ENCODE measurements at places on chromosomes 4 and X.
A peak's percentile ranks its signal among the peaks of the same experiment; 100 is the strongest.

DNA sequence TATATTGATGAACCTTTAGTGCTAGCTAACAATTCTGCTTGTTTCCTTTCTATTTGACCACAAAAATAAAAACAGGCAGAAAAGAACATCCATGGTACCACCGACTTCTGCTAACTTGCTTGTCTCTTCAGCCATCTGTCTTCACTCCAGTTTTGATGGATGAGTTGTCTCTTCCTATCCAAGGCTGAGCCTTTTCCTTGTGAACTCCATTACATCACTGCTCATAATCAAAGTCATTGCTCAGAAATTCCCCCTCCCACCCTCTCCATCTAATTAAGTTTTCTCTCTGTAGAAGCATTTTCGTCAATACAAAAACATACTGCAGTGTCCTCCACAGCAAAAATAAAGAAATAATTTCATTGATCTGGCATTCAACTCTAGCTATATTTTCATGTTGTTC, 184.4 kb downstream of the SPCS3 start:
- DNase-seq = no peak

DNA sequence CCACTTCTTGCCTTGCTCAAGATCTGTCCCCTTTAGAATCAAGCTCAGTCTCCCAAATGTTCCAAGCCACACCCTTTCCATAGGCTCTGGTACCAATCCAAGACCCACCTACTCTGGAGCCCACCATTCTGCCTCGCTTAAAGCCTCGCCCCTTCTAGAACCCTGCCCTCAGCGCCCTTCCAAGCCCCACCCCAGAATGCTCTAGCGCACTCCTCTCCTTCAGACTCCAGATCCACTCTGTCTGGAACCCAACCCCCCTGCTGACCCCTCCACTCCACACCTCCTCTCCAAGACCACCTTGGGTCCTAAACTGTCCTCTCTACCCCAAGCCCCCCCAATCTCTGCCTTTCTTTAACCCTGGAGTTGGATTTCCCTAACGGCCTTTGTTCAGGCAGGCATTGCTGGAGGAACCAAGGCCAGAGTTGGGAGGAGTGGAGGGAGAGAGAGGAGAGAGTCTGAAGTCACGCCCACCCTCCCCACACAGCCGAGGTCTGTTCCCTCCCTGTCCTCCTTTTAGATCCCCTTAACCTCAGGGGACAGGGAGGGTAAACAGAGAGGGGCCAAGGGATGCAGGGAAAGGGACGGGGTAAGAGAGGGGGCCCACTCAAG, 2.4 kb upstream of the PRICKLE3 start:
- DNase-seq = no peak

GRCh38 chr4:104726002-104726401, 231.3 kb upstream of the CXXC4 start:
- DNase-seq = no peak

DNA sequence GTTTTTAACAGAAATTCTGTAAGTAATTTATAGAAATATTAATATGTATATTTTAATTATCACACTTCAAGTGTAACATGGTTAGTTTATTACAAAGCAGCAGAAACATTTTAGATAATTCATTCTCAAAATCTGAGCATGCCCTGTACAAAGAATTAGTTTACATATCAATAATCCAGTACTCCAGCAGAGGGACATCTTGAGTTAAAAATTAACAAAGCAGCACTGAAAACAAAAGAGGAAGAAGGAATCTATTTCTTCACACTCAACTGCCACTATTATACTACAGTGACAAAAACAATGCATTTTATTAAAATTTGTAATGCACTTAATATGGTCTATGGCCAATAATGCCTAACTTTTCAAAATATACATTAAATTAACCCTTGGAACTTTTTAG, 179.1 kb upstream of the KLHL4 start:
- no peak for DNase-seq

- DNase-seq = no peak
These were observed 11.5 kb downstream of the XIAP start for GRCh38 chrX:123871309-123871708.

- no peak for DNase-seq
These were observed 83.2 kb downstream of the SHROOM3 start for GRCh38 chr4:76518241-76518640.

DNA sequence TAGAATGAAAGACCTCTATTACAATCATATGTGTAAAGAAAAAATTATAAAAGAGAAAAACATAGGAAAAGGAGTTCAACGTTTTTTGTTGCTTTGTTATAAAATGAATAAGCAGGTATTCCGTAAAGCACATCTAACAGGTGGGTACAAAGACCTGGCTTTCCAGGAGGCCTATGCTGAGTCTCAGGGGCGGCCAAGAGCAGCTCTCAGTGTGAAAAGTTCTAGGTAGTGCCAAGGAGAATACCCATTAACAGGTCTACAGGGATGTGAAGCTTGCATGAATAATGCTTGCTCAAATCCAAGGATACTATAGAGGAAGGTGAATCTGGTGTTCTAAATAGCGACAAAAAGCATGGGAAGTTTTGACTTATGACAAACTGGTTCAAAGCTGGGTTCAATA, 944.4 kb downstream of the PDHA2 start:
- DNase-seq = no peak

DNA sequence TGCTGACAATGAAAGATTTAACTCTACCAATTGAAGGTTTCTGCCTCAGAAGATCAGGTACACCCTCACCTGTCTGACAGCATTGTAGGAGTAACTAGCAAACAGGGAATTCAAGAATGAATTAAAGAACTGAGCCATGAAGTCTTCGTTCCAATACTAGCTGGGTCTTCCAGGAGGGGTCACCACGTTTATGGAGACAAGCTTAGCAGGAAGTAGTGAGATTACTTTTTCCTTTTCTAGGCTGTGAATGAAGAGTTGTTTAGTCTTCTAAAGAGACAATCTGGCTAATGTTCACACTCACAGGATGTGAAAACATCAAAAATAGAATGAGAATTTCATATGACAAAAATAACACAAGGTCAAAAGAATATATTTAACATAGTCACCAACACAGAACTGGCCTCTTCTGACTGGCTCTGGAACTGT, 54.9 kb downstream of the REELD1 start:
- no peak for DNase-seq

- DNase-seq = no peak
These were observed 3.7 kb downstream of the HHIP start for GRCh38 chr4:144649646-144650045.

GRCh38 chrX:54473993-54474859, 21.8 kb downstream of the FGD1 start:
- DNase-seq = no peak

DNA sequence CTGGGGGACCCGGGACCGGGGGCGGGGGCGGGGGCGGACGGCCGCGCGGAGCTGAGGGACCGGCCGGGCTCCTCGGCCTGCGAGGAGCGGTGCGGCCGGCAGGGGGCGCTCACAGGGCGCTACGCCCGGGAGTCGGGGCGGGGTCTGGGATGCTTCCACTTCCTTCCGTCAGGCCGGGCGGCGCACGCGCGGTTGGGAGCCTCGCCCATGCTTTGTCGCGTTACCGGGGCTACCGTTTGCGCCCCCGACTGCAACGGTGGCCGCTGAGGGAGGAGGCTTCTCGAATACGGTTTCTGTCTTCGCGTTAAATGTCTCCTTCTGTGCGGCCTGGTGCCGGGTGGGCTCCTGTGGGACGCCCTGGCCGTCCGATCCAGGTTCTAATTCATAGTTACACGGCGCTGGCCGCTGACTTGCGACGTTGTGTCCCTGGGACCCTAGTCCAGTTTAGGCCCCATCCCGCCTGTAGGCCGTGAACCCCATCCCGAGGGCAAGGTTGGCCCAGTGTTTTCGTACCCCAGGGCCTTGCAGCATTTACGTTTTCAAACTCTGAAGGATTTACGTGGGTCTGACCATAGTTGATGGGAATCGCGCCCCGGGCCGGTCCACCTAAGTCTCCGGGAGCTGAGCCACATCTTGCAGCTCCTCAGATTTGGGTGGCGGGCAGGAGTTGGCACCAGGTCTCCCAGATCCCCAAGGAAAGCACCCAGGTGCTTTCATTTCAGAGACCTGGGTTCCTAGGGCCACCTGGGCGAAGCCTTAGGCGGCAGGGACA, 549 bp downstream of the MSL3 start:
- DNase-seq = peak; percentile 91

- no peak for DNase-seq
These were observed 404.8 kb downstream of the TLL1 start for GRCh38 chr4:166277853-166278252.

- no peak for DNase-seq
These were observed 1396.6 kb upstream of the PABPC4L start for GRCh38 chr4:135598151-135598550.

DNA sequence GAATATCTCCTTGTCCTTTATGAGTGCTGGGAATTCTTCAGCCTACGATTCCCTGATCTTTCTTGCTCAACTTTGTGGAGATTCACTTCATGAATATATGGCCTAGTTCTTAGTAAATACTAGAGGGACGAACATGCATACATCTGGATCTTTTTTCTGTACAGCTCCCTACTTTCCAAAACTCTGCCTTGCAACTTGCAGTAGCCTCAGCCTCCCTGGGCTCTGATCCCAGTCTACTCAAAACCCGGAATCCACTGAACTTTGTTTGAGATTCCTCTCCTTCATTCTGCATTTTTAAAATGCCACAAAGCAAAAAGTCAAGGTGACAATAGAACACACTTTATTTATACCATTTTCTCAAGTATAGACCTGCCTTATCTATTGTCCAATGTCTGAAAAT, 50.0 kb upstream of the PCDH7 start:
- DNase-seq = no peak
